ENCODE measurements at places on chromosomes 13 and 19.

GRCh38 chr19:47109541-47110375 is 3.8 kb downstream of the ZC3H4 start:
- peak; percentile 84 for DNase-seq

GRCh38 chr13:105725887-105726286 is 809.6 kb downstream of the EFNB2 start:
- no peak for DNase-seq

DNA sequence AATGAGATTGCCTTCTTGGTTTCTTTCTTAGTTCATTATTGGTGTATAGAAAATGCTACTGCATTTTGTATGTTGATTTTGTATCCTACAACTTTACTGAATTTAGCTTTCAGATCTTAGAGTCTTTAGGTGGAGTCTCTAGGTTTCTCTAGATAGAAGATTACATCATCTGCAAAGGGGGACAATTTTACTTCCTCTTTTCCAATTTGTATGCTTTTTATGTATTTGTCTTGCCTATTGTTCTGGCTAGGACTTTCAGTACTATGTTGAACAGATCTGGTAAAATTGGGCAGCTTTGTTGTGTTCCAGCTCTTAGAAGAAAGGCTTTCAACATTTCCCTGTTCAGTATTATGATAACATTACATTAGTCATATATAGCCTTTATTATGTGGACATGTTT is 101.0 kb upstream of the SPRY2 start:
- DNase-seq = no peak

DNA sequence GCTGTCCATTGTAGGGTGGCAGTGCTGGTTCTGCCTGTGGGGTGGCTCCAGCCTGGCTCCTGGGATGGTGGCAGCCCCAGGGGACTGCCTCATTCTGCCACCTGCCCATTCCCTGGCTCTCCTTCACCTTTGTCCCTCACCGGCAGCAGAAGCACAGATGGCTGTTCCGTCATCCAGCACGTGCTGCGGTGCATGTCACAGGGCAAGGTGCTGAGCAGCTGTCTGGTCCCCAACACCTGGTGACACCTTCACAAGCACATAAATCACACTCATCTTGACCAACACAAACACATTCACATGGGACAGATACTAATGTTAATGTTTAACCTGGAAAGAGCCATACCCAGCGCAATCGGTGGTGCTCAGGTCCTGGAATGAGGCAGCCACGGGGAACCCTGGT is 126.8 kb downstream of the UQCRFS1 start:
- DNase-seq = no peak

GRCh38 chr19:38842439-38843174 is 7.2 kb downstream of the HNRNPL start:
- DNase-seq = no peak

DNA sequence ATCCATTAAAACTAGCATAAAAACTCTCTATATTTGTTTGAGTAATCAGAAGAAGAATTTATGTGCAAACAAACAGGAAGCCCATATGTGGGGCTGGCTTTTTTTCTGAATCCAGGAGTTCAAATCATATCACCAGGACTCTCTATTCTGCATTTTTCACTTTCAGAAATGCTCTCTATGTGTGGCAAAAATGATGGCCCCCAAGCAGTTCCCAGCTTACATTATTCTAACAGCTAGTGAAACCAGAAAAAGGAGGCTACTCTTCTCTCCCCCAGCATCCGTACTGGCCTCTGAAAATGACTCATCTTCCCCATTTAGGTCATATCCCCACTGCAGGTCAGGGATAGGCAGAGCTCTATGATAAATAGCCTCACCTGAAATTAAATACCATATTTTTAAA is 20.4 kb downstream of the RBM26 start:
- DNase-seq = no peak

- no peak for DNase-seq
Observed at GRCh38 chr13:32941368-32941767, 74.9 kb upstream of the KL start.

DNA sequence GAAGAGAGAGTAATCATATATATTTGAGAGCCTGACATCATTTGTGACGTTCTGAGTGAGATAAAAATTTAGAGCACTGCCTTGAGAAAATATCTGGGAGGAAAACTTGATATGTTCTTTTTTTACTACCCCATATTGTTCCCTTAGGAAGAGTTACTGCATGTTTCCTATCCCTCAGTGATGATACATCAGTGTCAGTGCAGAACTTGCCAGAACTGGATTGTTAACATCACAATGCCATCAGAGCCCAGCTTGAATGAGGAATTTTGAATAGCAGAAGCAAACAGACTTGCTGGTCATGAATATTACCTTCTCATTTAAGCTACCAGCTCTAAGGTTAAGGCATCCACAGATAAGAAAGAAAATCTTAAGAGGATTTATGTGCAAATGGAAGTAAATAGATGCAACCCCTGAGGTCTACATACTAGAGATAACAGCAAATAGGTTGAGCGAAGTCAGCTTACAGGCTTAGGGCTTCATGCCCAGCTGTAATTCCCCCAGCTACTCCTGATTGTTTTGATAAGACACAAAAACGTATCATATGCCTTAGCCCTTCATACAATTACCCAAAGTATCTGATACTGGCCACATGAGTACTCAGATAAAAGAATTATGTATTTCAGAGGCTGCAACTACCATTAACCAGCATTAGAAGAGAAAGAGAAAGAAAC is 313.7 kb upstream of the ATXN8OS start:
- DNase-seq = no peak

DNA sequence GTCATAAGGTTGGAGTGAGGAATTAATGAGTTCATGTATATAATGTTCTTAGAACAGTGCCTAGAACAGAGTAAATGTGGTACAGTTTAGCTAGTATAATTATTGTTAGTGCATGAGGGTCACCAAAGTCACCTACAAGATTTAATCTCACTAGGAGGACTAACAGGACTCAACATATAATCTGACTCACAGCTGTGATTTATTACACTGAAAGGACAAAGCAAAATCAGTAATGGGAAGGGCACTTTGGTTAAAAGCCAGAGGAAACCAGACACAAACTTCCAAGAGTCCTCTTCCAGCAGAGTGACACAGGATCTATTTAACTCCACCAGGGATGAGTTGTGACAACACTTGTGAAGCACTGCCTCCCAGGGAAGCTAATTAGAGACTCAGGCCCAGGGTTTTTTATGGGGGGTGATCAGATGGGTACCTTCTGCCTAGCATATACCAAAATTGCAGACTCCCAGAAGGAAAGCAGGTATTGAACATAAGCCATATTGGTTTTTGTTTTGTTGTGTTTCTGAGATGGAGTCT is 341.2 kb upstream of the DACH1 start:
- DNase-seq = no peak

GRCh38 chr19:42079886-42080763 is 4.2 kb downstream of the ZNF574 start:
- no peak for DNase-seq

GRCh38 chr19:9309974-9310446 is 372 bp upstream of the ZNF699 start:
- DNase-seq = no peak

- DNase-seq = no peak
Observed at GRCh38 chr19:51326216-51327065, 15.0 kb downstream of the IGLON5 start.

- DNase-seq = no peak
Observed at GRCh38 chr19:46124638-46125115, at the start of gene IGFL3. Gene IGFL3, minus strand, starts transcription at chr19:46124688. Its CDS starts 39 bp downstream, at chr19:46124649.

- DNase-seq = no peak
Observed at GRCh38 chr13:19268331-19268730, 86.7 kb upstream of the TUBA3C start.

- DNase-seq = no peak
Observed at GRCh38 chr19:3667766-3668165, 32.5 kb downstream of the PIP5K1C start.

DNA sequence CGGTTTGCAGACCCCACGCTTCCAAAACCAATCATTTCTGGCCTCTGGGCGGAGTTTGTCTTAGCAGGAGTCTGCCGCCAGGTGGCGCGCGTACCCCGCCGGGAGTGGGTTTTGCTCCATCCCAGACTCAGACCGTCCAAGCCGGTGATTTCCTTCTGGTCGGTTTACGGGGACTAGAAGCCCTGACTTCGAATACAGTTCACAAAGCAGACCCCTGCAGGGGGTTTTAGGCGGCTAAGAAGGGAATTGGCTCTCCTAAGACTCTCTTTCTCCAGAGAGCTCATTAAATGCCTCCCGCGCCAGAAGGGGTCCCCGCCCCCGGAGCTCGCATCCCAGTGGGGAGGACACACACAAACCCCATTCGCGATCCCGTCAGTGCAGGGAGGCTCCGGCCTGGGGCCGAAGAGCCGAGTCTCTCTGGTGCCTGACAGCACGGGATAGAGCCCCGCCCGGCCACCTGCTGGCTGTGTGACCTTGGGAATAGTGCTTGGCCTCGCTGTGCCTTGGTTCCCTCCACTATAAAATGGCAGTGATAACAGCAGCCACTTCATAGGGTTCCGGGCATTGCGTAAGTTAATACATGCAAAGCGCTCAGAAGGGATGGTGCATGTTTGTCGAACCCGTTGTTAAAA is 8.6 kb upstream of the NUP62 start:
- DNase-seq = peak; percentile 42

GRCh38 chr13:52734075-52734623 is 5.5 kb downstream of the CNMD start:
- DNase-seq = no peak

GRCh38 chr13:112819111-112819510 is 129.3 kb downstream of the ATP11A start:
- DNase-seq = no peak

DNA sequence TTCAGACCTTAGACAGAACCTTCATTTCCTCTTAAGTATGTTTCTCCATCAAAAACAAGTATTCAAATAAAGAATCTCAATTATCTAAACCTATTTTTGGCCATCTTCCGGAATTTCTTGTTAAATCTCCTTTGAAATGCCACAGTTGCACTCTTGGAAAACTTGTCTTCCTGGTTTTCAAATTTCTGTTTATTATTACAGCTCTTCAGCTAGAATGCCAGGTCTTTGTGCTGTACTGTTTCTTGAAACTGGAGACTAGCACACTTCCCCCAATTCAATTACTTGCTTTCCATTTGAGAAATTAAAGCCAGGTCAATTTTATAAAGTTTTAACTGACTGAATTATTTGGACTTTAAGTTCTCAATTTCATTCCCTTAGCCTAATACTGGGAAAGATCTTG is 10.2 kb downstream of the KCNRG start:
- no peak for DNase-seq

- DNase-seq = no peak
Observed at GRCh38 chr13:23919006-23919405, 21.7 kb upstream of the C1QTNF9B start.

- no peak for DNase-seq
Observed at GRCh38 chr13:51995677-51996551, 15.3 kb downstream of the ATP7B start.

DNA sequence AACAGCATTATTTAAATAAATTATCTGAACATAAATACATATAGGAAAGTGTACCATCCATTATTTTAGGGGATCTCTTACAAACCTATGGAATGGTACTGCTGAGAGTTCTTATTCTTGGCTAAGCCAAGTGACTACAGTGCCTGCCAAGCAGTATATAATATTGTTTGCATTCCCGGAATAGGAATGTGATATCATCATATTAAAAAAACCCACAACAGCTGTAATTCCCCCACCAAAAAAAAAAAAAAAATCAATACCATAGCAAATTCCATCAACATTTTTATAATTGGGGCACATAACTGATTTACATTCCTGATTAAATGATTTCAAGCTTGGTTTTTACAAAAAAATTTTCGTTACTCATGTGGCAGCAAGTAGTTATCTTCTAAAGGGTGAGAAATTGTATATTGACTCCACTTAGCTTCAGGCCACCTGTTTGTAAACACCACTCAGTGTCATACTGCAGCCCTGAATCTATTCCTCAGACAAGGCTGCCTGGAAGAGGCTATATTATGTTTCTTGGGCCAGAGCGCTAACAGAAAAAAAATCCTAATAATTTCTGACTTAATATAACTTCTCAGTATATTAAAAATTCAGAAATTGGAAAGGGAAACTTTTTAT is 278.1 kb downstream of the DNAJC15 start:
- DNase-seq = no peak

GRCh38 chr13:73948848-73949529 is 185.2 kb downstream of the KLF12 start:
- DNase-seq = no peak

- DNase-seq = peak; percentile 56
Observed at GRCh38 chr19:45526143-45526542, 18.9 kb downstream of the VASP start.

DNA sequence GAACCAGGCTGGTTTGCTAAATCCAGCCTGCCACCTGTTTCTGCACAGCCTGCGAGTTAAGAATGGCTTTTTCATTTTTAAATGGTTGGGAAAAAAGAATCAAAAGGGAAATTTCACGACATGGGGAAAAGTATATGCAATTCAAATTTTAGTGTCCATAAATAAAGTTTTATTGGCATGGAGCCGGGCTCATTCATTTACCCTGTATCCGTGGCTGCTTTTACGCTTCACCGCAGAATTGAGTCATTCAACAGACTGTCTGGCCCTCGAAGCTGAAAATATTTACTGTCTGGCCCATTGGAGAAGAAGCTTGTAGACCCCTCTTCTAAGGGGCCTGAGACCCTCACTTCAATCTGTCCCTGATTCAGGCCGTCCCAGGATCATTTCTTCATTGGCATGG is 26.1 kb downstream of the IER2 start:
- no peak for DNase-seq

DNA sequence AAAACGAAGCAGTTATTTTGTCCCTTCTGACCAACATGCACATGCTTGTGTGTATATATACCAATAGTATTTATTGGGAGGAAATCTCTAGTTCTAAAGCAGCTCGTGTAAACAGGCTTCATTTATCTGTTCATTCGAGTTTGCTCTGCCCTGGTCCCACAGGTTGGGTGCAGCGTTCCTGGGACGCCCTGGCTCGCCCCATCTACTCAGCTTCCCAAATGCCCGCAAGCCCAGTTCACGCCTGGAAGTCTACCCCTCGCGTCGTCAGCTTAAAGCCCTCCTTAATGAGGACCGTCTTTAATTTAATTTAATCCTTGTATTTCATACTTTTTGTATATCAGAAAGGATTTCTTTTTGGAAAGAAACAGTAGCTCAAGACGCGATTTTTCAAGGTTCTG is 604 bp downstream of the THSD1 start:
- no peak for DNase-seq

- no peak for DNase-seq
Observed at GRCh38 chr19:10408511-10409283, 5.4 kb upstream of the CDC37 start.

DNA sequence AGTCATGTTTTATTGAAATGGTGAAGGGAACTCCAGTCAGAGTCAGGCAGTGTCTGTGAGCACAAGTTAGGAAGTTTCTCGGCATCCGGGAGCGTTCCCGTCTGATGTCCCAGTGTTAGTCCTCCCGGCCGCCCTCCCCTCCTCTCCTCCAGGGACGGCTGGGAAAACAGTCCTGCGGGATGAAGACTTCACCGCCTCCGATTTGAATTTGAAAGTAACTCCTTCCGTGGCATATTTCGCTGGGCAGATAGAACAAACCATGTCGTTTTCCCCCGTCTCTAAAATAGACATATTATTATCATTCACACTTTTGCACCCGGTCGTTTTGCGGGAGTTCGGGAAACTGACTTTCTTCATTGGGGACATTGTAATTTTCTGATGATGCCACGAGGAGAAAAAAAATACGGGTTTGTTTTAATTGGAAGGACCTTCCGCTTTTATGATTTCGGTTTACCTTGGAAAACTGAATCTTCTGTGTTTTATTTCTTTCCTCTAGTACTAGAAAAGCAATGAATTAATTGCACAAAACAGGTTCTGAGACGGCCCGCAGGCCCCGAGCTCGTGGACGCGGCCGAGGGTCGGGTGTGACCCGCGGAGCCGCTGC is 76.6 kb downstream of the ZIC5 start:
- DNase-seq = no peak
